Stimulated activated CD8-positive, alpha-beta memory T cell treated with anti-CD3 and anti-CD28 coated beads, Interleukin-4, amount 100 ng/mL, for 1 hour (primary cell): ENCODE measurements at places on chromosomes 3 and 15.

GRCh38 chr3:107767897-107768605, 245.3 kb downstream of the BBX start:
- DNase-seq: no peak

- DNase-seq: no peak
Observed at GRCh38 chr3:62727536-62727935, 147.7 kb downstream of the CADPS start.

DNA sequence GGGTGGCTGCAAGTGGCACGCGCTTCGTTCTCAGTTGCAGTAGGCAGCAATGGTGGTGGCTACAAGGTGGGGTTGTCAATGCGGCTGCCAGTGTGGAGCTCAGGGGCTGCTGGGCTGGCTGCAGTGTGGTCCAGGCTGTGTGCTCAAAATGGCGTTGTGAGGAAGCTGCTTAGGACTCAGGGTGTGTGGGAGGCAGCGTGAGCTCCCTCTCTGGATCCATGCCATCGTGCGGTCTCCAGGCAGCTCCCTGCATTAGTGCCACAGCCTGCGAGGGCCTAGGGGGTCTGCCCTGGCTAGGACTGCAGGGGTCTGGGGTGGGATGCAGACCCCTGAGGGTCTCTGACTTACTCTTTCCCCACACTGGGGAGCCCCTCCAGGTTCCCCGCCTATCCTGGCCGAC, 397.2 kb downstream of the OCA2 start:
- DNase-seq: no peak

- DNase-seq: no peak
Observed at GRCh38 chr3:55858302-55858701, 371.2 kb upstream of the WNT5A start.

- DNase-seq: no peak
Observed at GRCh38 chr3:116186049-116186448, 259.2 kb downstream of the LSAMP start.

- no peak for DNase-seq
Observed at GRCh38 chr3:71753701-71754609, at the start of gene GPR27. TSS of gene GPR27 (plus strand) at chr3:71753855. CDS start at chr3:71754050, 195 bp downstream.

- DNase-seq: no peak
Observed at GRCh38 chr15:64596701-64597476, 136.5 kb downstream of the ZNF609 start.

DNA sequence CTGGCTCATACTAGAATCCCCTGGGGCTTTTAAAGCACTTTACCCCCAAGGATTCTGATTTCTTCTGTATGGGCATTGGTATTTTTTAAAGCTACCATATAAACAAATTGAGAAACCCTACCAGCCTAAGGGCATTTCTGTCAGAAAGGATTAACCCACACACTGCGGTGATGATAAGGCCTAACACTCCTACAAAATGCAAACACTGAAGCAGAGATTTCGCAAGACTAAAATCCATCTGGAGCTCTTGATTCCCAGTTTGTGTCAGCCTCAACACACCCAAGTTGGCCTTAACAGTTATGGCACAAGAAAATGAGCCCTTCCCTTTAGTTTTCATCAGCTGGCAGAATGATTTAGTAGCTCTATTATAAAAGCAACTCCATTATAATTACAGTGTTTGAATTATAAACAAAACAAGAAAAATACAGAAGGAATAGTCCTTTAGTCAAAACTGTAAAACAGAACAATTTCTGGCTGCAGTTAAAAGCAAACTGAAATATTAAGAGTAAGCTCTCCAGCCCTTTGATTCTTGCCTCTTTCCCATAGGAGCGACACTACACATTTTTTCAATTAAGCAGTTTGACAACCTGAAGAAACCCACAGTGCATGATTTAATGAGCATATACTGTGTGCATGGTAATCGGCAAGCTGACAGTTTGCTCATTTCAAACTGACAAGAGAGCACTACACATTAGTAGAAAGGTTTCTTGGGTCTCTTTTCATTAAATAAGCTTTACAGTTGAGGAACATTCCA, 441.2 kb downstream of the FHIT start:
- no peak for DNase-seq

DNA sequence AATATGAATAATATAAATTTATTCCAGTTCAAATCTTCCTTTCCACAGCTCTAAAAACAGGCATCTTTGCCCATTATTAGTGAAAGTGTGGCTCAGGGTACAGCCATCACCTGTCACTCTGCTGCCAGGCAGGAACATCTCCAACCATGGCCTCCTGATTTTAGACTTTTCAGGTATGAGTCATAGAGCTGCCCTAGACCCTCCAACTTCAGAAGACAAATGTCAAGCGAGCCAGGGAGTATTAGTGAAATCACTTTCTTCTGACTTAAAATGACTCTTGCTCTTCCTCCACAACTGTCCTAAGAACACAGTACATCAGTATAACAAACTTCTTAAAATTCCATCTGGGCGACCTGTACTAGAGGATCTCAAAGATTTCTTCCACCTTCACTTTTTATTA, 78.1 kb upstream of the AKAP13 start:
- no peak for DNase-seq

DNA sequence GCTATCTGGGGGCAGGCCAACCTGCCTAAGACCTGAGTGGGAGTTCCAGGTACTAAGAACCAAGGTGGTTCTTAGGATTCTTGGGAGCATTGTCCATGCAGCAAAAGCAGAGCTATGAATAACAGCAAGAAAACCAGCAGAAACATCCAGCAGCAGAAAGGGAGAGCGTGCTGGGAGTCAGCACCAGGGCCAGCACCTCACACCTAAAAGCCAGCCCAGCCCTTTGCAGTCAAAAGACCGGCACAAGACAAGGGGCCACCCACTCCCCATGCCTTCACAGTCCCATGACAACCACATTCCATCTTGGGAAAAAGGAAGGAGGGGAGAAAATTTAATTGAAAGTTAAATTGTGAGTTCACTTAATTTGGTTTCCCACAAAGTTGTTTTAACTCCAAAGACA, 364.9 kb downstream of the AGBL1 start:
- no peak for DNase-seq

DNA sequence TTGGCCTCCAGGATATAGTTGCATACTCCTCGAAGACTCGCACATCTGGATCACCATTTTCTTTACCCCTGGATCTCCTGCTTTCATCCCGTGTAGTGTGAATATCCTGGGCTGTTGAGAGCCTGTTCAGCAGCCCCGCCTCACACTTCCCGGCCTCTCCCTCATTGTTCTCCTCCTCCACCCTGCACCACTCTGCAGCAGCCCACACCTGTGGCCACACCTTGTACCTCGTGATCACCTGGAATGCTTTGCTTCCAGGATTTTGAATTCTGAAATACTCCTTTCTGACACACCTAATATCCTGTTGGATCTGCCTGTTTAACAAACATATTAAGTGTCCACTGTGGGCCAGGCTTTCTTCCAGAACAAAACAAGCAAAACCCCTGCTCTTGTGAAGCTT, 14.4 kb downstream of the ABHD17C start:
- DNase-seq: no peak

DNA sequence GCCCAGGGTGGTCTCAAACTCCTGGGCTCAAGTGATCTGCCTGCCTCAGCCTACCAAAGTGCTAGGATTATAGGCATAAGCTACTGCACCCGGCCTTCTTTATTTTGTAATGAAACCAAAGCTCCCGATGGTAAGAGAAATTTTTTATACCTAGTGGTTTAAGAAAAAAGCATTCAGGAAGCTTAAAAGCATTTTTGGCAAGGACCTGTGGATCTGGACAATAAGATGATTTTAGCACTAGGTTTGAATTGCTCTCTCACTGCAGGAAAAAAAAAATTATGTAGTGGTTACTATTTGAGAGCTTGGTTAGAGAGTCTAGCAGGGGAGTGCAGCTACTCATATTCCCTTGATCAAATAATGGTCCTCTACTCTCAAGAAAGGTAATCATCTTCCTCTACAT, 64.9 kb upstream of the PIK3R4 start:
- DNase-seq: no peak

DNA sequence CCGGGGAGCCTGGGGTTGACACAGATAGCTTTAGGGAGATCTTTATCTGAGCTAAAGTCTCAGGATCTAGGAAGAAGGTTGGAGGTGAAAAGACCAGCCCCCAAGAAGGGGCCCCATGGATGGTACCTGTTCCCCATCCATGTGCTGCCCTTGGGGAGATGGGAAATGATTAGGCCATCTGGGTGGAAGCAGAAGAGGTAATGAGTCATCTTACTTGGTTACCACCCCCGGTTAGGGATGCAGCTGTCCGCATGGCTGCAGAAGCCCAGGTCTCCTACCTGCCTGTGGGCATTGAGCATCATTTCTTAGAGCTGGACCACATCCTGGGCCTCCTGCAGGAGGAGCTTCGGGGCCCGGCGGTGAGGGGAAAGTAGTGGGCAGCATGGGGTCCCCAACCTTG, 3.1 kb upstream of the CPLX3 start:
- DNase-seq: no peak

DNA sequence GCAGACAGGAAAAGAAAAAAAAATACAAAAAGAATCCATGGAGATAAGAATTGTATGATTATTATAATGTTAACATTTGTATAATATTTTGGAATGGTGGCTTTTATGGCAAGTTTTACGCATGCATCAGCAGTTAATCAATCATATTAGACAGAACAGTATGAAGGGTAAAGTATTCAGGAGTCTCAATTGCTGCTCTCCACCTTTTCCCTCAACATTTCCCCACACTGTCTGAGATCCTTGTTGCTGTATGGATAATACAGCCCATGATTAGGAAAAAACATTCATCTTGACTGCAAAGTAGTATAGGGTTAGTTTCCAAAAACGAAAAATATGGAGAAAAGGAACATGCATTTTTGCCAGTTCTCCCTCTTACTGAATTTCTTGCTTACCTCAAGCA, 755.3 kb upstream of the ARPP21 start:
- DNase-seq: no peak

GRCh38 chr15:57439128-57440027, 63.1 kb downstream of the CGNL1 start:
- no peak for DNase-seq

GRCh38 chr3:156412600-156412999, 142.3 kb downstream of the SSR3 start:
- no peak for DNase-seq

DNA sequence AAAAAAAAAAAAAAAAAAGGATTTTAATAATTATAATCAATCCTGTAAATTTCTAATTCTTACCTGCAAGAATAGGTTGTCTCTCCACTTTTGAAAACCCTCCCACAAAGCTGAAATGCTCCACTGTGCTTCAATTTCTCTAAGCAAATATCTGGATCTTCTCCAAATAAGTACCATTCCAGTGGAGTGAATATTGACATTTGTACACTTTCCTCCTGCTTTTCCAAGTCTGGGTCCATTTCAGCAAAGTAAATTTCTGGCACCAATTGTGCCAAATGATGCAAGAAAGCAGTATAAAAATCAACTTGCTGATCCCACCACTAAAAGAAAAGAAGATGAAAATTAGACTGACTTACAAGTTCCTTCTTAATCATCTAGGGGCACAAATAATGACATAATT, 19.9 kb downstream of the UBR1 start:
- no peak for DNase-seq

GRCh38 chr15:64690008-64690407, 85.4 kb downstream of the RBPMS2 start:
- no peak for DNase-seq

GRCh38 chr3:123658852-123659206, 74.0 kb upstream of the HACD2 start:
- no peak for DNase-seq

DNA sequence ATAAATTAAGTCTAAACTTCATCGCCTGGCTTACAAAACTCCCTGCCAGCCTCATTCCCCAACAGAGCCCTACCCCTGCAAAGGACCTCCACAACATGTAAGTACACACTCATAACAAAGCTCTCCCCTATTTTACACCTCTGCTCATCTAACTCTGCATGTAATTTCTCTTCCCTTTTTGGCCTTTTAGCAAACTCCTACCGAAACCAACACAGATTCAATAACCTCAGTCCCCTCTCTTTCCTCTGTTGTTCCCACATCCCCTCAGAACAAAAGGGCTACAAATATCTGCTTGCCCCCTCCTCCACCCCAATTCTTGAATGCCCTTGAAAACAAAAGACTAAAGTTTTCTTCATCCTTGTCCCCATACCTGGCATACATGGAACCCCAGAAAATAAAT, 662 bp downstream of the UBL7 start:
- no peak for DNase-seq

DNA sequence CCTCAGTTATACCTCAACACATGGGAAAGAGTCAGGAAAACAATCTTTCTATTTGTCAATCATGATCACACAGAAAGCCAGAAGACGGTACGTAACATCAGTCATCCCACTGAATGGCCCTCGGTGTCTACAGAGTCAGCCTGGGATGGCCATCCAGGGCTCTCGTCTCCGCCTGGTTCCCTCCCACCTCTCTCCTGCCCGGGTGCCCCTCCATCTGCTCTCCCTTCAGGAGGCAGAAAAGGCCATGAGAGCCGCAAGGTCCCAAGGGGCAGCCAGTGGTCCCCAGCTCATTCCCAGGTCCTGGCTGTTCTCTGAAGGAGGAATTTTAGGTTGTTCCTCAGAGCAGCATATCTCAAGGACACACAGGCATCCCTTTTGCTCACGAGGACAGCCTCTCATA, 4.4 kb upstream of the LRRC15 start:
- DNase-seq: no peak

DNA sequence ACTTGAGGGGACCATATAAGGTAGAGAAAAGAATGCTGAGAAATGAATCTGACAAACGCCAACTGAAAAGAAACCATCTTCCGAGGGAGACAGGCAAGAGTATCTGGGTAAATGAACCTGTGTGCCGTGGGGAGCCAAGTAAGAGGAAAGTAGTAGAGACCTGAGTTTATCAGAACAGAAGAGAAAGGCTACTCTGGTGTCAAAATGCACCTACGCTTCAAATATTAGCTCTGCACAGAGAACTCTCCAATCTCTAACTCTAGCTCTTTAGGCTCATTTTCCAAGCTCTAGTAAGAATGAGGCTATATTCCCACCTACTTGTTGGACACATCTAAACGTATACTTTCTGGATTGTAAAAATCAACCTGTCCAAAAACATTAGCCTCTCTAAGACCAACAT, 53.5 kb downstream of the TOP2B start:
- DNase-seq: no peak

GRCh38 chr15:46921891-46922290, 795.4 kb upstream of the SEMA6D start:
- no peak for DNase-seq

- DNase-seq: no peak
Observed at GRCh38 chr3:126407412-126408044, 12.8 kb downstream of the CFAP100 start.

DNA sequence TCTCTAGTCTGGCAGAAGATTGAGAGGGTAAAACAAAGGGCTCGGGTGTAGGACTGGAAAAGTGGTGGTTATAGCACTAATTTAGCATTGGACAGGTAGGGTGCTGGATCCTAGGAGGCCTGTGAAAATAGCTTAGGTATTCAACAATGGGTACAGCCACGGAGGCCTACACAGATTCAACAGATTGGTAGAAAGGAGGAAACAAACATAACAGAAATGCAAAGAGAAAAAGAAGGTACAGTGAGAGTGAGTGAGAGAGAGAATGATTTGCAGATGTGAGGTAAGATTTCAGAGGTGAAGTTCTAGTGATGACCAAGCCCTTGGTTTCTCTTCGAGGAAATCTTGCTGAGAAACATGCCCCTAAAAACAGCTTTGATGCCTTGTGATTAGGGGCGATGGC, 37.9 kb downstream of the ADIPOQ start:
- DNase-seq: no peak
